Urinary bladder (tissue), 4 donors: ENCODE measurements at places on chromosomes 7 and 10. TPM values are rescaled to one million over a fixed set of nuclear protein-coding genes. Genes with fewer than 3 reads are reported as not detected.

The FGF8 gene
- not detected for total RNA-seq

The KNDC1 gene
- total RNA-seq = 1.2 TPM

The VPS50 gene
- 105 TPM for total RNA-seq

The TRIM50 gene
- 0.21 TPM for total RNA-seq

The SMO gene
- total RNA-seq = 35.2 TPM

The RARRES2 gene
- total RNA-seq = 86.2 TPM

The GIMAP7 gene
- 16.2 TPM for total RNA-seq

The FXYD4 gene
- 0.95 TPM for total RNA-seq

The TMEM229A gene
- 2.0 TPM for total RNA-seq

The ANXA8L1 gene
- total RNA-seq = 9.1 TPM

The TLX1 gene
- not detected for total RNA-seq

The VGF gene
- total RNA-seq = not detected

The LIPF gene
- not detected for total RNA-seq

The POLR2J3 gene
- total RNA-seq = 46.1 TPM

The ELFN1 gene
- 2.5 TPM for total RNA-seq

The ELN gene
- 483 TPM for total RNA-seq

The GBF1 gene
- 29.3 TPM for total RNA-seq

The SFXN2 gene
- total RNA-seq = 11.7 TPM

The COL17A1 gene
- total RNA-seq = 9.8 TPM

The MLXIPL gene
- total RNA-seq = 0.37 TPM

The TET1 gene
- 41.6 TPM for total RNA-seq

The TAS2R41 gene
- total RNA-seq = not detected

The KCNH2 gene
- 9.9 TPM for total RNA-seq

The VSIR gene
- 24.9 TPM for total RNA-seq

The ASAH2 gene
- total RNA-seq = 1.1 TPM

The TLL2 gene
- total RNA-seq = 0.90 TPM

The POLD2 gene
- total RNA-seq = 37.5 TPM

The CHST3 gene
- total RNA-seq = 15.9 TPM

The DGKI gene
- 13.3 TPM for total RNA-seq

The CCDC7 gene
- 109 TPM for total RNA-seq

The VPS26A gene
- total RNA-seq = 55.6 TPM

The CHST12 gene
- 3.6 TPM for total RNA-seq

The SPAG6 gene
- total RNA-seq = 0.37 TPM

The SRGN gene
- 67.7 TPM for total RNA-seq

The MOGAT3 gene
- total RNA-seq = not detected

The CHN2 gene
- 14.5 TPM for total RNA-seq

The SNX10 gene
- total RNA-seq = 7.1 TPM

The THSD7A gene
- total RNA-seq = 30.8 TPM

The VAX1 gene
- not detected for total RNA-seq

The OR6V1 gene
- total RNA-seq = not detected
